CD4-positive, alpha-beta T cell treated with Interleukin-21 for 1 hour (primary cell): ENCODE measurements at places on chromosomes 6 and 20.
A peak's percentile ranks its signal among the peaks of the same experiment; 100 is the strongest.

DNA sequence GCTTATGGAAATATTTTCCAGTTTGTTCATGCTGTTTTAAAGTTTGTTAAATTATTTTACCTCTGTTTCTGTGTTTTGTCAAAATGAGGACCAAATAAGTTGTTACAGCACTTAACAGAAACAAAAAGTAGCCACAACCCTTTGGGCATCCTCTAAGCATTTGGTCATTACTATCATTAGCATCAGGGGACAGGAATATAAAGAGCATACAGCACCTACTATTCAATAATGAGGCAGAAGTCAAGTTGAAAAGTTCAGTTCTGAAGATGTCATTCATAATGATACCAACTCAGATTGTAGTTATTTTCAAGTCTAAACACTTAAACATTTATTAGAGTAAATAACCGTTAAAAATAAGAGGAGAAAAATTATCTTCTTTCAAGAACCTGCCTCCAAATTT, 862.3 kb upstream of the FLRT3 start:
- DNase-seq: no peak

DNA sequence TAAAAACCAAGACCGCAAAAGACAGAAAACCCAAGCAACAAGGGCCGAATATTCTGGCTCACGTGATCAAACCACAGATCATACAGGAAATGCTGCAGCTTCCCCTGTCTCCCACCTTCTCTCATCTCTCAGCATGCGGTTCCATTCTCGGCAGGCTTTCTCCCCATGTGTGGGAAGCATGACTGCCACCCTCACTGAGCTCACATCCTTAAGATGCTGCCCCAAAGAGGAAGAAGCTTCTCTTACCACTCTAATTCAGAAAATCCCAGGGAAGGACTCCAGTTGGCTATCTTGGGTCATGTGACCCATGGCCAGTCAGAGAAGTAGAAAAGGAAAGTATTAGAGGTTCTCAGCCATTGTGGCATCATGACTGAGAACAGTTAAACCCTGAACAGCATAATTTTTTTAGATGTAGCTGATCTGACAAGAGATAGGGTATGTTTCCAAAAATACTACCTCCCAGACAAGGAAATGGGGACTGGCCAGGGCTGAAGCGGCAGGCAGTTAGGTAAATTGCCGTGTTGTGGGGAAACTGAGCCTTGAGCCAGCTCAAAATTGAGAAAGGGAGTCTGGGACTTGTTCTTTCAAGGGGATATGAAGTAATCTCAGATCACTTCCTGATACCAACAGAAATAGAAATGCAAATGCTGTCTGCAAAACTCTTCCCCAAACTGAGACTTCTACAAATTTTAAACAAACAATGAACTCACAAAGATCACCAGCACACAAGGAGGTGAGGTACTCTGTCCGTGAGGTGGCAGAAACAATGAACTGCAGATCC, 37.1 kb upstream of the GRM4 start:
- peak; percentile 88 for DNase-seq

DNA sequence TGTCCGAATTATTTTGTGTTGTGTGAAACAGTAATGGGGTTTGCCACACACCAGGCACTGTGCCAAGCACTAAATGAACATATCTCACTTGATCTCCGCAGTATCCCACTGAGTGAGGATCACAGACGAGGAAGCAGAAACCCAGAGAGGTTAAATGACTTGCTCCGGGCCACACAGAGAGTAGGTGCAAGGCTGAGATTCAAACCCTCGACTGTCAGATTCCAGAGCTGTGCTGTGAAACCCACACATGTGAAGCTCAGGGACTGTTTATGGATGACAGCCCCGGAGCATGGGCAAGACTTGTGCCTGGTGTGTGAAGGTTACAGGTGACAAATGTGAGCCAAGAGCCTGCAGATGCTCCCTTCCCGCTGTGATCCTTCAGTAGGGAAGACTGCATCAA, 87.8 kb upstream of the SIRPA start:
- no peak for DNase-seq

GRCh38 chr6:151239603-151240035, at the start of gene AKAP12:
TSS of gene AKAP12 (plus strand) at chr6:151239967. CDS start at chr6:151240563, 596 bp downstream.
- DNase-seq: no peak

GRCh38 chr6:15996030-15996429, 132.9 kb upstream of the MYLIP start:
- DNase-seq: no peak

DNA sequence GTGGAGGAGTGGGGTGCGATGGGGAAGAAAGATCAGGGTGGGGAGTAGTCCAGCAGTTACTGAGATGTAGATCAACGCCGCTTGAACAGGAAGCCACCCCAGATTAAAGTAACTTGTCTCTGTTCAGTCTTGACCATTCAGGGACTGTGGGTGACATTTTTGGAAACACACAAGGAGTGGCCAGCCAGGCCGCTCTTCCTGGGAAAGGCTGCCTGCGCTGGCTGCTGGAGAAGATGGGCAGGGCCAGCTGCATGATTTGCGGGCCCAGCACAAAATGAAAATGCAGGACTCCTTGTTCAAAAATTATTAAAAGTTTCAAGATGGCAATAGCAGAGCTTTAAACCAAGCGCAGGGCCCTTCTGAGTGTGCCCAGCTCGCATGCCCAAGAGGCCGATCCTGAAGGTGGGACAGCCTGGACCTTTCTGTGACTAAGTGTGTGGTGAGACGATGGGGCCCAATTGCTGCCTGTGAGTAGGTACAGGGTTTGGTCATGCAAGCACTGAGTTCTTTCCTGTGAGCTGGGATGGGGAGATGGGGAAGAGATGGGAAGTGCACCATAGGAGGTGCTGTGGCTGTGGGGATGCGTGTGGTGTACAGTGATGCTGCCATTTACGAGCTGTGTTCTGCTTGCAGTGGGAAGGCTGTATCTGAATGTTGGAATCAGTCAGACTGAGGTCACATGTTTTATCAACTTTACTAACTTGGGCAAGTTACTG, 51.3 kb downstream of the DAAM2 start:
- no peak for DNase-seq

GRCh38 chr6:85867595-85867994, 224.9 kb upstream of the SYNCRIP start:
- DNase-seq: no peak

GRCh38 chr20:20211988-20212518, 155.9 kb upstream of the INSM1 start:
- DNase-seq: no peak

GRCh38 chr20:32350421-32350820, 7.7 kb upstream of the ASXL1 start:
- DNase-seq: no peak

- DNase-seq: no peak
These were observed 65.1 kb downstream of the REV3L start for GRCh38 chr6:111417946-111418345.

- DNase-seq: no peak
These were observed 14.9 kb downstream of the MAN1A1 start for GRCh38 chr6:119334535-119335264.
